ENCODE measurements at places on chromosomes 16 and 17.

DNA sequence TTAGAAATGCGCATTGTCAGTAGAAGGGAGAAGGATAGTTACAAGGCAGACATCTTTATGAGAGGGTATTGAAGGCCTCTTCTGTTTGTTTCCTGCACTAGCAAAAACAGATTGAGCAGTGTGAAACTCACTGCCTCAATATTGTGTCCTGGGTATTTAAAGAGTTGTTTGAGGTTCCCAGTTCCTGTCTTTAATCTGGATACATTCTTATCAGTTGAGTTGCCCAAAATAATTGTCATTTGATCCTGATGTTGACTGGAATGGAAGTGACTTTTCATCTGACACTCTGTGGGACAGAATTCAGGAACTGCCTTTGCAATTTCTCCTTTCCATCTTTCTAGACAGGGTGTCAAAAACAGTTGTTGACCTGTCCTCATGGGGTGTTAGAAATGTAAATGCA, 1.7 kb downstream of the ATP6V0A1 start:
- no peak for DNase-seq

GRCh38 chr17:78879635-78880186, 23.3 kb downstream of the CEP295NL start:
- DNase-seq, result peak; percentile 87

DNA sequence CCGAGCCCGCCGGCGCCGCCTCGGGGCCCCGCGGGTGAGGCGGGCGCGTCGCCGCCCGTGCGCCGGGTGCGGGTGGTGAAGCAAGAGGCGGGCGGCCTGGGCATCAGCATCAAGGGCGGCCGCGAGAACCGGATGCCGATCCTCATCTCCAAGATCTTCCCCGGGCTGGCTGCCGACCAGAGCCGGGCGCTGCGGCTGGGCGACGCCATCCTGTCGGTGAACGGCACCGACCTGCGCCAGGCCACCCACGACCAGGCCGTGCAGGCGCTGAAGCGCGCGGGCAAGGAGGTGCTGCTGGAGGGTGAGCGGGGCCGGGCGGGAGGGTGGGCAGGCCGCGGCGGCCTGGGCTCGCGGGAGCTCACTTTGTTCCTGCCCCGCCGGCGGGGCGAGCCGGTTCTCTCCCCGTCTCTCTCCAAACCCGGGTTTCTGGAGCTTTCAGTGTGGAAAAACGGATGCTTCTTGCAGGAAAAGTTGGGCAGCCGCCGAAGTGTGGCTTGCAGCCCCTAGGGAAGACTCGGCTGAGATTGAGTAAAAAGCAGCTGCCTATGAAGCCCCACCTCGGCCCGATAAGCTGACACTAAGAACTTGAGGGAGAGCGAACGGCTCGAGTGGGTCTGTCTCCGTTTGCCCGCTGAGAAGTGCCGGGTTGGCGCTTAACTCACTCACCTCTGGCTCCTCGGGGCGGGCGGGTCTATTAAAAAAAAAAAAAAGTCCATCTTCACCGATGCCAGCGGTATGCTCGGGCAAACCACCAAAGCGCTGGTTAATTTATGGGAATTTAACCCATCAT, 677 bp downstream of the SNTB2 start:
- DNase-seq, result peak; percentile 65

GRCh38 chr17:42754782-42755181, 6.2 kb upstream of the RAMP2 start:
- peak; percentile 31 for DNase-seq

DNA sequence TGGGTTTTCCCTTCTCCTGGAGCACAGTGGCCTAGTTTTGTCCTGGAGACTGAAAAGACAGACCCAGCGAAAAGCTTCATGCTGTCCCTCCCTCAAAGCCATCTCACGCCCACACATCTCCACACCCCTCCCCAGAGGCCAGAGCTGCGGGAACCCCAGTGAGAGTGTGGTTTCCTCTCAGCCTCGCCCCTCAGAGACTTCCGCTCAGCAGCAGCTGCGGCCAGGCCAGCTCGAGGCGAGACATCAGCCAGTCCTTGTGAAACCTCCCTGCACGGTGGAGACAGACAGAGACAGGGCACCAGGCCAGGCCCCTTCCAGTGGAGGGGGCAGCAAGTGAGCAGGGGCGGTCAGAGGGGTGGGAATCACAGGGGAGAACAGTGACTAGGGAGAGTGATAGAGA, 77.0 kb upstream of the TNRC6C start:
- DNase-seq, result peak; percentile 86

- DNase-seq, result peak; percentile 79
Observed at GRCh38 chr17:83012868-83013778, 66.3 kb upstream of the METRNL start.

DNA sequence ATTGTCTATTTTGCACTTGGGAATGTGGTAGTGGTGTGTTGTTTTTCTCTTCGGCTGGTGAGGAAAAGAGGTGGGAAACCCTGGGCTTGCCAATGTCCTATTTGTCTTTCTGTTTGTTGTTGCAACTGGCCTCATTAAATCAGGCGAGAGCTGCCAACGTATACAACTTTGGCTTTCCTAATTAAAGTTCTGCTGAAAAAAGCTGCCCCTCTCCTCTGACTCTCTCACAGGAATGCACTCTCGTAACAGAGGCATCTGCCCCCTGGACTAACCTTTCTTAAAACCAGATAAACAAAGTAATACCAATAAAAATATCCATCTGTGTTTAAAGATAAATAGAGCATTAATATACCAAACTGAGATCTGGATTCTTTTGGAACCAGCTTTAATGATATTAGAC, 7.8 kb downstream of the CDRT15 start:
- peak; percentile 22 for DNase-seq

- peak; percentile 67 for DNase-seq
Observed at GRCh38 chr17:68600067-68600930, 868 bp downstream of the FAM20A start.

GRCh38 chr16:79188739-79189122, 411.8 kb downstream of the MAF start:
- no peak for DNase-seq

DNA sequence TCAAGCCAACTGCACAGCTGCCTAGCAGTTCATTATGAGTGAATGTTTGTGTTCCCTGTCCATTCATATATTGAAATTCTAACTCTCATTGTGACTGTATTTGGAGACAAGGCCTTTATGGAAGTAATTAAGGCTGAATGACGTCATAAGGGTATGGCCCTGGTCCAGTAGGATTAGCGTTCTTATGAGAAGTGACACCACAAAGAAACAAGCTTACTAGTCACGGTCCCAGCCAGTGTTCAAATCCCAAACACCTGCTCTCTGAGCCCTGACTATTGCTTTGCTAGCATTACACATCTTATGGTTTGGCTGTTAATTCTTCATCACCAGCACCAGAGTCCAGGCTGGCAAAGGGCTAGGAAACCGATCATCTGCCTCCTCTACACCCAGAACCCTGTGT, 2.2 kb downstream of the ZNF668 start:
- peak; percentile 65 for DNase-seq

GRCh38 chr16:12461201-12461600, 342.5 kb downstream of the CPPED1 start:
- no peak for DNase-seq

DNA sequence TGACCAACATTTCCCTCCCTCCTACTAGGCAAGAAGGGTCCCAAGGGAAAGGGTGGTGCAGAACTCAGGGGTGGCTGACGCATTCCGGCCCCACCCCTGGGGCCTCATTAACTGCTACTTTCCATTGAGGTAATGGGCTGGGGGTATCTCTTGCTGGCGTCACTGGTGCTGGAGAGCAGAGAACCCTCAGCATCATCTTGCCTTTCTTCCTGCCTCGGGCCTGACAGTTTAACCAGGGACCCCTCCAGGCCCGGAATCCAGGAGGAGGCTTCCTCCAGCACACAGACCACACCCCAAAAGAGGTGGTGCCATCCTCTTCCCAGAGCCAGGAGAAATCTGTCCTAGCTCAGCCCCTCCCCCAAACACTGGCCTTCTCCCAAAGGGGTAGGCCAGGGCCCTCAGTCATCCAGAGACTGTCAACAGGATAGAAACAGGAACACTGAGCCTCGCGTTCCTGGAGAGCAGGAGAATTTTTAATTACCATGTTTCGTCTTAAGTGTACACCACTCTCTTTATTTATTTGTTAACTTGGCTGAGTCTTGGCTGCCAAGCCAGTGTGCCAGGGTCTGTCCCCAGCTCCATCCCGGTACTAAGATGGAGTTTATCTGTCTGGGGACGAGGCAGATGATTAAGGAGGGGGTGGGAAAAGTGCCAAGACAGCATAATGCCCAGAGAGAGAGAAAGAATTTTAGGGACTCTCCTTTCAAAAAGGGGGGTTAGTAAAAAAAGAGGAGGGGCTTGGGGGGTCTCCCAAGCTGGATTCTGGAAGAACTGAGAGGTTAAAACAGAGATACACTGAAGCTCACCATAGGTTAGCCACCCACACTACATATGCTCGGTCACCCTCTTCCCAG, 5.1 kb downstream of the ETV4 start:
- DNase-seq, result no peak

- DNase-seq, result peak; percentile 41
Observed at GRCh38 chr16:73183611-73184092, 135.7 kb upstream of the ZFHX3 start.

- DNase-seq, result no peak
Observed at GRCh38 chr17:47996201-47996600, 25.3 kb downstream of the CDK5RAP3 start.

DNA sequence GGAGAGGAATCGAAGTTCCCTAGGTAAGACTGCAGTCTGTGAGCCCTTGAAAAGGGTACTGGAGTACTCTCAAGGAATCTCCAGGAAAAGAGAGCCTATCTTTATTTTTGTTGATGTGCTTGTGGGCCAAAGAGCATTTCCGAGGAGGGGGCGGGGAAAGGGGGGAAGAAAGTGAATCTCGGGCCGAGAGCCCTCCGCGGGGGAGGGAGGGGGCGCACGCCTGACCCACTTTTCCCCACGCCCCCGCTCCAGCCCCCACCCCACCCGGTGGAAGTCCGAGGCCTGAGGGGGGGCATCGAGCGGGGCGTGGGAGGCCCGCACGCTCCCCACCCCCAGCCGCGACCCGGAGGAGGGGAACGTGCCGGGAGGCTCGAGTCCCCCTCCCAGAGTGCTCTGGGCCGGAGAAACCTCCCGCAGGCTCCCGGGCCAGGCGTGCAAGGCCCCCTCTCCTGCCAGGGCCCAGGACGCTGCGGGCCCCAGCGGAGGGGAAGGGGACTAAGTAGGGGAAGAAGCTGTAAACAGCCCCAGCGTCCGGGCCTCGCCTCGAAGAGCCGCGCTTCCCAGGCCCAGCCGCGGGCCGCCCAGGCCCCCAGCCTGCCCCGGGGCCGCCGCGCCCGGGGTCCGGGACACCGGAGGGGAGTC, 444 bp downstream of the HELZ start:
- no peak for DNase-seq

- peak; percentile 87 for DNase-seq
Observed at GRCh38 chr17:74199306-74200092, 4.0 kb upstream of the RPL38 start.

DNA sequence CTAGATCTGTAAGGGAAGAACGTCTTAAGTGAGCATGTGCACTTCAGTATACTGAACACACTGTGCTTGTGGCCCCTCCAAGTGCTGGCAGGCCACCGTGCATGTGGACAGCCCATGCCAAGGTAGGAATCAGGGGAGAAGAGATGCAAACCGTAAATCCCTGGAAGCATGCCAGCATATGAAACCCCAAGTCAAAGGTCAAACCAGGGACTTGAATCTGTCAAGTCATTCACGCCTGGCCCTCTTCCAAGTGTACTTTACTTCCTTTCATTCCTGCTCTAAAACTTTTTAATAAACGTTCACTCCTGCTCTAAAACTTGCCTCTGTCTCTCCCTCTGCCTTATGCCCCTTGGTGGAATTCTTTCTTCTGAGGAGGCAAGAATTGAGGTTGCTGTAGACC, 2.8 kb upstream of the ATXN2L start:
- no peak for DNase-seq

- no peak for DNase-seq
Observed at GRCh38 chr17:33196883-33197282, 96.2 kb downstream of the ASIC2 start.

GRCh38 chr17:81926451-81927151, 934 bp downstream of the MAFG start:
- peak; percentile 85 for DNase-seq

DNA sequence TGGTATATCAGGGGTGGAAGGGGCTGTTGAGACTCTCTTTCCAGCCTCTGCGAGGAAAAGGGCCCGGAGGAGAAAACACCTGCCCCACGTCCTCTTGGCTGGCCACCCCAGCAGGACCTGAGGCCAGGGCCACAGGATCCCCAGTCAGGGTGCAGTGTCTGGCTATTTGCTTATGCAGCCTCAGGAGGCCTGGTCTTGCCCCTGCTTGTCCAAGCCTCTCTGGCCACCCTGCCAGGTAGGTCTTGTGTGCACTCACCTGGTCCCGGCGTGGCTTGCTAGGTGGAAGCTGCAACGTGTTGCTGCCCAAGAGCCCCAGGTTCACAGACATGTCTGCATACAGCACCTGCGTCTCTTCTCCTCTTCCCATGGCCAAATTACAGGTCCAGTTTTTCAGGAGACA, 549 bp downstream of the TMEM238L start:
- DNase-seq, result no peak

- peak; percentile 77 for DNase-seq
Observed at GRCh38 chr17:850851-851763, 69.0 kb downstream of the MRM3 start.

GRCh38 chr17:50737118-50737698, 17.8 kb downstream of the LUC7L3 start:
- DNase-seq, result no peak

GRCh38 chr17:80945736-80946135, 45.9 kb upstream of the CHMP6 start:
- DNase-seq, result no peak

- DNase-seq, result no peak
Observed at GRCh38 chr16:8611886-8612600, 9.5 kb upstream of the METTL22 start.

GRCh38 chr16:75382611-75383010, 50.7 kb downstream of the CFDP1 start:
- DNase-seq, result no peak

GRCh38 chr17:80063830-80064585, 27.6 kb downstream of the CCDC40 start:
- peak; percentile 67 for DNase-seq

DNA sequence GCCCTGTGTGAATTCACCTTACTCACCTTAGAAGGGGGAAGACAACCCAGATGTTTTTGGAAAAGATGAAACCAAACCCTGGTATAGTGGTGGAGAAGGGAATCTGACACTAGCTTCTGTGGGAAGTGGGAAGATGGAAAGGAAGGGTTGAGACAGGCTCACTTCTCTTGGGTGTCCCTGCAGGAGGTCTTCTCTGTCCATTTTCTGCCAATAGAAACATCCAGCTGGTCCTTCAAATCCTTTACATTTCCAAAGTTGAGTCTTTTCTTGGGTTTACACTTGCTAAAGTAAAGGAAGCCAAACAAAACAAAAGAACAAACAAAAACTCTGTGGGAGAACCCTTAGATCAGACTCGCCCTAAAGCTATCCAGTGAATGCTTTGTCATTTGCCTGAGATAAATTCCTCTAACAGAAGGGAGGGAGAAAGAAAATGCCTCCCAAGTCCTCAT, 10.2 kb downstream of the HOXB1 start:
- peak; percentile 47 for DNase-seq

Measured in AG20443 (cell line).